ENCODE measurements at places on chromosomes 5 and 9. TPM values are rescaled to one million over a fixed set of nuclear protein-coding genes. Genes with fewer than 3 reads are reported as not detected.

The NEURL1B gene
- total RNA-seq: 7.5 TPM

The PTPRD gene
- total RNA-seq: 84.0 TPM

The HAVCR2 gene
- total RNA-seq: 10.0 TPM

The GADD45G gene
- 3.5 TPM for total RNA-seq

The ADAMTS2 gene
- total RNA-seq: 26.6 TPM

The JADE2 gene
- total RNA-seq: 25.3 TPM
